ENCODE measurements at places on chromosomes 6 and 20.

- no peak for DNase-seq
Observed at GRCh38 chr6:99946005-99946404, 48.0 kb downstream of the MCHR2 start.

DNA sequence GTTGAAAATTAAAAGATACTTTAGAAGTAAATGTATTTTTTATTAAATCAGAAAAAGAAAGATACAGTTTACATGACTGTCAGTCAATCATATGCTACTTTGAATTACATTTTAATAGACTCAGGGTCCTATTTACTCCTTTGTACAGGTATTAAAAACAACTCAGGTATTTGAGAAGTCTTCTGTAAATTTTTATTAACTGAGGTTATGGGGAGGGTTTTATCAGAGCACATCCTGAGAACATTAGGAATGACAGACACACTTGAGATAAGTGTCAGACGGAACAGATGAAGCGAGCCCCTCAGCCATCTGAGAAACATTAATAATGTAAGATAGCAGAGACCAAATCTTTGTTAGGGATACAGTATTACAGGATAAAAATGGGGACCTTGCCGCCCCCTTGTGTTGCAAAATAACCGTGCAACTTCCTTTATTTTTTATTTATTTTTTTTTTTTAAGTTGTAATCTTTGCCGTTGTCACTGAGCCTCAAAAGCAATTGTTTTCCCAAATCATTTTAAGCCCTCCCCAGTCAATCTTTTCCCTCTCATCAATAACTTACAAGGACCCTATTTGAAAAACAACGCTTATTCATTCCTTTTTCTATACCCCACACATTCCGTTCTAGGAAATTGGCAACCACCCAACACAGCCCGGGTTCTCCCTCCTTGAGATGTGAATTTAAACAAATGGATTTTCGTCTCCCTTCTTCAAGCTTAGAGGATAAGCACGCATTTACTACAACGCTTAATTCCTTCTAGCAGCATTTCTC is 126.7 kb downstream of the BCAS1 start:
- DNase-seq, result peak; percentile 54

- no peak for DNase-seq
Observed at GRCh38 chr6:116579143-116579542, 7.8 kb downstream of the RWDD1 start.

DNA sequence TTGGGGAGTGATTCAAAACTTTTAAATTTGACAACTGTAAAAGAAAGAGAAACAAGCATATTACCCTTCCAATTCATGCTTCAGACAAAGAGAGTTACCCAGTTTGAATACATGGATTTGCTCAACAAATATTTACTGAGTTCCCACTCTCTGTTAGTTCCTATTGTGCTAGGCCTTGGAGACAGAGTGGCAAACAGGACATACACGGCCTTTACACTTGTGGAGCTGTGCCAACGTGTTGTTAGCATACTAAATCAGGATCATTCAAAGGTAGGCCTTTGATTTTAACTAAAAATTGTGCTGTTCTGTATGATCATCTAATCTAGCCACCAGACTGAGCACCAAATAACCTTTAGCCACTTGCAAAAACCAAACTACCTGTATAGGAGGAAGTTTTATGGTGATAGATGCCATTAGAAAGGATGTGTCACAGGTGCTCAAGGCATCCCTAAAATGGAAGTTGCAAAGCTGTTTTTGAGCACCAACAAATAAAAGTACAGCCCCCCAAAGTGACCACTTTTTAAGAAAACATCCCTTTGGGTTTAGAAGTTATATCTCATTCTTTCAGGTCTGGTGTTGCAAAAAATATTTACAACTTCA is 84.5 kb downstream of the CHD6 start:
- DNase-seq, result no peak

DNA sequence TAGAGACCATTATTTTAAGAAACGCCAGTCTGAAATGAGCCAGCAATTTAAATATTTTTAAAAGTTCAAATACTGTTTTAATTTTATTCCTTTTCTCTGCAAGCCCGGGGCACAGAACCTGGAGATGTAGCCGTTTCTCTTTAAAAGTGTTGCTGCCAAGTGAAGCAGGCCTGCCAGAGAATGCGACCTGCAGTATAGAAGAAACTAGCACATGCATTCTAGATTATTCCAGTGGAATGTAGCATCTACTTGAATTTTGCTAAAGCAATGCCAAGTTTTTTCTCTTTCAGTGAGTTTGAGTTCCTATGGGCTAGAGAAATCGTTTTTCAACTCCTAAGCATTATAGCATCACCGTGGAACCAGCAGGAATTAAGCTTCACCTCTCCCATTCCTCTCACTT is 101.3 kb downstream of the QRSL1 start:
- no peak for DNase-seq

DNA sequence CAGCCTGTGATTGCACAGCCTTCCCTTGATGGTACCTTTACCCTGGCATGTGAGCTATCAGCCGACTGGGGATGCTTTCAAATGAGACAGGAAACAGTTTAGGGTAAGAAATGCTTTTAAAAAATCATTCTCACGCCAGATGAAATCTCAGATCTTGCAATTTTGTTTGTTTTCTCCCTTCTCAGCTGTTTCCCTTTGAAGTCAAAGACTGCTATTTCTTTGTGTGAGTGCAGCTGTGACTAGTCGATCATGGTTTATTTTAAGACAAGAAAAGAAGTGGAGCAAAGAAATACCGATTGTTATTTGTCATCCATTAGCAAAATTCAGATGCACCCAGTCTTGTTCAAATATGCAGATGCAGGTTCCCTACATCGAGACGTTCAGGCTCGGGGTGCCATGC is 489.7 kb downstream of the QKI start:
- DNase-seq, result no peak
